ENCODE measurements at places on chromosomes 1 and 21.
A peak's percentile ranks its signal among the peaks of the same experiment; 100 is the strongest.

GRCh38 chr1:70140894-70141293 is 64.5 kb downstream of the LRRC40 start:
- H3K4me1 ChIP-seq, result no peaks in the 10 kb centered on the region
- H3K27ac ChIP-seq, result no peak overlapping the region
- no peak for DNase-seq
- no peak overlapping the region for H3K4me3 ChIP-seq
- no peaks in the 10 kb centered on the region for H3K36me3 ChIP-seq

GRCh38 chr1:117051224-117052064 is 8.7 kb upstream of the TTF2 start:
- H3K27ac ChIP-seq, result peak overlapping the region; percentile 86
- peaks cover 26% of the 10 kb centered on the region for H3K36me3 ChIP-seq
- H3K27me3 ChIP-seq, result no peaks in the 10 kb centered on the region
- peak overlapping the region; percentile 77 for H3K4me3 ChIP-seq
- DNase-seq, result peak; percentile 43

- no peaks in the 10 kb centered on the region for H3K27me3 ChIP-seq
- peaks cover 16% of the 10 kb centered on the region for H3K4me1 ChIP-seq
- no peak for DNase-seq
- no peaks in the 10 kb centered on the region for H3K36me3 ChIP-seq
These were observed 11.9 kb upstream of the VAV3 start for GRCh38 chr1:107976836-107977235.

GRCh38 chr1:3660704-3661103 is 8.4 kb downstream of the TP73 start:
- H3K36me3 ChIP-seq, result no peaks in the 10 kb centered on the region
- no peak for DNase-seq
- peaks cover 19% of the 10 kb centered on the region for H3K27me3 ChIP-seq

DNA sequence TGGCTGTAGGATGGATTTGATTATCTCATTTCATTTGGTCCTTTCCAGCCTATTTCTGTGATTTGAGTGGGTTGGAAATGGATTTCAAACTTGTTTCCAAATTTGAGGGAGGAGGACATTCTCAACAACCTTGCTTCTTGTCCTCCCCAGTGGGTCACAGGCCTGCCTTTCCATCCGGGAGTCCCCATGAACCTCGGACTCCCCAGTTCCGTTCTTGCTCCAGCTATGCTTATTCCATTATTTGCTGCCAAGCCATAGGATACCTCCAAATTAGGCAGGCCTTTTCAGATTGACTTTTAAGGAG is 97.8 kb downstream of the DUSP10 start:
- H3K27ac ChIP-seq, result no peak overlapping the region
- no peak for DNase-seq
- no peaks in the 10 kb centered on the region for H3K4me1 ChIP-seq
- no peaks in the 10 kb centered on the region for H3K36me3 ChIP-seq

GRCh38 chr1:219880765-219881457 is 47.4 kb downstream of the SLC30A10 start:
- peaks cover 13% of the 10 kb centered on the region for H3K27me3 ChIP-seq
- no peak overlapping the region for H3K27ac ChIP-seq
- no peak for DNase-seq
- H3K4me3 ChIP-seq, result no peak overlapping the region
- no peaks in the 10 kb centered on the region for H3K4me1 ChIP-seq

GRCh38 chr1:186735463-186735862 is 55.2 kb upstream of the PTGS2 start:
- peaks cover 19% of the 10 kb centered on the region for H3K4me1 ChIP-seq
- H3K36me3 ChIP-seq, result no peaks in the 10 kb centered on the region
- peaks cover 5% of the 10 kb centered on the region for H3K27me3 ChIP-seq

GRCh38 chr1:40372658-40373322 is 737 bp upstream of the SMAP2 start:
- peaks cover 46% of the 10 kb centered on the region for H3K4me1 ChIP-seq
- H3K36me3 ChIP-seq, result peaks cover 26% of the 10 kb centered on the region
- H3K27me3 ChIP-seq, result no peaks in the 10 kb centered on the region

GRCh38 chr21:15301736-15302135 is 236.9 kb upstream of the NRIP1 start:
- no peak overlapping the region for H3K4me3 ChIP-seq
- no peak for DNase-seq
- H3K27me3 ChIP-seq, result no peaks in the 10 kb centered on the region
- H3K36me3 ChIP-seq, result no peaks in the 10 kb centered on the region
- peaks cover 2% of the 10 kb centered on the region for H3K4me1 ChIP-seq

- H3K27me3 ChIP-seq, result no peaks in the 10 kb centered on the region
- no peak overlapping the region for H3K27ac ChIP-seq
- peaks cover 3% of the 10 kb centered on the region for H3K4me1 ChIP-seq
- no peak overlapping the region for H3K4me3 ChIP-seq
These were observed 56.2 kb downstream of the PEX14 start for GRCh38 chr1:10530756-10531495.

DNA sequence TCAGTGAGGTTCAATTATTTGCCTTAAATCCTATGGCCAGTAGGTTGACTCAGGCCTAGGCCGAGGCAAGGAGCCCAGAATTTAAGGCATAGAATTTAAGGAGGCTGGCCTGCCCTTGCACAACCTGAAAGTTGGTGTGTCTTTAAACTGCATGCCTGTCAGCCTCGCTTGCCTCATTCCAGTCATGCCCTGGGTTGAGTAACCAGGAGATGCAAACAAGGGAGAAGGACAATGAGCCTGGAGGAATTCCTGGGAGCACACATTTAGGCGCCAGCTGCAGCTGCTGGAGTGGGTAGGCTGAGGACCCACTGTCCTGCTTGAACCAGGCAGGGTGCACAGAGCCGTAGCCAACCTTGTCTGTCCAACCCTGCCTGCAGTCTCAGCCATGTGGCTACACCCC is 11.7 kb downstream of the CD2 start:
- H3K27me3 ChIP-seq, result peaks cover 1% of the 10 kb centered on the region
- no peak for DNase-seq
- H3K4me3 ChIP-seq, result peak overlapping the region; percentile 98
- H3K36me3 ChIP-seq, result peaks cover 86% of the 10 kb centered on the region

DNA sequence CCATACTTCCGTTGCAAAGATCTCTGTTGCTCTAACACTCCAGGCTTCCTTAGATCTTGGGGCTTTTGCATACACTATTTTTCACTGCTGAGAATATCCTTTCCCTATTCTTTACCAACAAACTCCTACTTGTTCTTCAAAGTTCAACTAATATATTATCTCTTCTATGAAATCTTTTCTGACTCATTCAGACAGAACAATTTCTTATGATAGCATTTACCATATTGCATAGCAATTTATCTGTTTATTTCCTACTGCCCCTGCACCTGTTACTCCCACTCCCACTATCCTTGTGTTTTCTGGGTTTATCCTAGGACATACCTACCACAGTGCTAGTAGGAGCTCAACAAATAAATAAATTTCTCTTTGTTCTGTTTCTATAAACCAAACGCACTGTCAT is 11.0 kb downstream of the GADD45A start:
- H3K27me3 ChIP-seq, result no peaks in the 10 kb centered on the region
- no peaks in the 10 kb centered on the region for H3K36me3 ChIP-seq
- DNase-seq, result no peak
- no peak overlapping the region for H3K27ac ChIP-seq
- H3K4me1 ChIP-seq, result peaks cover 15% of the 10 kb centered on the region
- H3K4me3 ChIP-seq, result no peak overlapping the region

All from activated naive CD8-positive, alpha-beta T cell treated with anti-CD3 and anti-CD28 coated beads, Interleukin-2, amount 50 U/mL, for 24 hours (primary cell).